ENCODE measurements at places on chromosomes 2 and 18.

GRCh38 chr2:120108049-120108448 lies 95.2 kb downstream of the EPB41L5 start:
- DNase-seq, result no peak

DNA sequence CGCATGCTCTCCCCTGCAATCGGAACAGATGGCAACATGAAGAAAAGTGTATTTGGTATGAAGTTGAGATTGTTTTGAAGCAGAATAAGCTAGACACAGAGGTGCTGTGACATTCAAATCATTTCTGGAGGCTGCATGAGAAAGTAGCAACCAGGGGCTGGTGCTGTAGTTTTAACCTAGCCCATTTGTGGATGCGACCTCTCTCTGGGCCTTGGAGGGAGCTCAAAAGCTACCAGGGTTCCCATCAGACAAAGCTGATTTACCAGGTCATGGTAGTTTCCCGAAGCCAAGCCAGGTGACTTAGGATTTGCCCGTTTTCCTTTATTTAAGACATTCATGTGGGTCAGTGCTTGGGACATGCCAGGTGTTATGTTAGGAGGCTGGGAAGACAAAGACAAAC lies 77.5 kb downstream of the CIB4 start:
- no peak for DNase-seq

GRCh38 chr2:200762127-200762526 lies 49.6 kb upstream of the BZW1 start:
- no peak for DNase-seq

DNA sequence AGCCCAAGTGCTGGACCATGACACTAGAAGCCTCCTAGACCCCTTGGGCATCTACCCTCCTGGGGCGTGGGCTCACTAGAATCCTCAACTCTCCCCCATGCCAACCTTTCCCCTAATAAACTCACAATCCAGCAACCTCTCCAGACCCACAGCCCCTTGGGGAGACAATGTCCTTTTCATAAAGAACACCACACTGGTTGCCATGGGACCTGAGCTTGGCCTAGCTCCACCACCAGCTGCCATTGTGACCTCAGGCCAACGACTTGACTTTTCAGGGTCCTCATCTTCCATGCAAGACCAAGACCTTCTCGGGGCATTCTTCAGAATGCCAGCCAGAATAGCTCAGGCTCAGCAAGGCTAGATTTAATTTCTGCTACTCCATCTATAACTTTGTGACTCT lies 128.1 kb upstream of the NPAS2 start:
- DNase-seq, result no peak

GRCh38 chr2:158297120-158297519 lies 159.4 kb downstream of the CCDC148 start:
- no peak for DNase-seq

DNA sequence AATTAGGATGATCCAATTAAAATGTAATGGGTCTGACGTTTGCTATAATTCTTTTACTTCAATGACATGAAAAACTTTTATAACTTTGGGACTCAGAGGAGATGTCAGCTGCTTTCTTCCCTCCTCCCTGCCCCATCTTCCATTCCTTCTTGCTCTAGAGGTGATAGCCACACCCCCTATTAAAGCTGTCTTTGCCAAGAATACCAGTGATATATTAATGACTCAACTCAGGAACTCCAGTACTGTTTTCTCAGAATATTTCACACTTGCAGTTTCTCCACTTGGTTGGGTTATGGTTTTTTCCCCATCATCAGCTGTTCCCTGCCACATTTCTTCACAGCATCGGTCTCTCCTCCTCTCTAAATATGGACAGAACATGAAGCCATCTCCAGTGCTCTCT lies 184.0 kb downstream of the KCNE4 start:
- no peak for DNase-seq

GRCh38 chr18:36297417-36298125 lies at the start of gene FHOD3:
Gene FHOD3, plus strand, starts transcription at chr18:36297713. Its CDS starts 123 bp downstream, at chr18:36297836.
- no peak for DNase-seq

DNA sequence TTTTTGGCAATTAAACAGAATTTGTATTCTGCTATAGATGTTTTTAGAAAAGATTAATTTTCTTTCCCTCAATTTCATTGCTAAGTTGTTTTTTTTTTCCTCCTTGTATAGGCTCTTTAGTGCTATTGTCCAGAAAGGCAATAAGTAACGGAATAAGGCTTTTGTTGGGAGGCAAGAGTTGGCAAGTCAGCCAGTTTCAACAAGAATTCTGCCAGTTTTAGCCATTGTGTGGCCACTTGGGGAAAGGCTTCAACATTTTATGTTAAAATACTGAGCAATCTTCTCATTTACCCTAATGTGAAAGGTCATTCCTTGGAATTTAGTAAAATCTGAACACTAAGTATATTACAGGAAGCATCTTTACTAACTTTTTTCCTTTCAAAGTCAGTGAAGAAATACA lies 9.6 kb downstream of the CALCRL start:
- no peak for DNase-seq

GRCh38 chr18:55907453-55908175 lies 319.6 kb upstream of the TCF4 start:
- no peak for DNase-seq

GRCh38 chr2:138182937-138183312 lies 218.7 kb downstream of the HNMT start:
- no peak for DNase-seq

DNA sequence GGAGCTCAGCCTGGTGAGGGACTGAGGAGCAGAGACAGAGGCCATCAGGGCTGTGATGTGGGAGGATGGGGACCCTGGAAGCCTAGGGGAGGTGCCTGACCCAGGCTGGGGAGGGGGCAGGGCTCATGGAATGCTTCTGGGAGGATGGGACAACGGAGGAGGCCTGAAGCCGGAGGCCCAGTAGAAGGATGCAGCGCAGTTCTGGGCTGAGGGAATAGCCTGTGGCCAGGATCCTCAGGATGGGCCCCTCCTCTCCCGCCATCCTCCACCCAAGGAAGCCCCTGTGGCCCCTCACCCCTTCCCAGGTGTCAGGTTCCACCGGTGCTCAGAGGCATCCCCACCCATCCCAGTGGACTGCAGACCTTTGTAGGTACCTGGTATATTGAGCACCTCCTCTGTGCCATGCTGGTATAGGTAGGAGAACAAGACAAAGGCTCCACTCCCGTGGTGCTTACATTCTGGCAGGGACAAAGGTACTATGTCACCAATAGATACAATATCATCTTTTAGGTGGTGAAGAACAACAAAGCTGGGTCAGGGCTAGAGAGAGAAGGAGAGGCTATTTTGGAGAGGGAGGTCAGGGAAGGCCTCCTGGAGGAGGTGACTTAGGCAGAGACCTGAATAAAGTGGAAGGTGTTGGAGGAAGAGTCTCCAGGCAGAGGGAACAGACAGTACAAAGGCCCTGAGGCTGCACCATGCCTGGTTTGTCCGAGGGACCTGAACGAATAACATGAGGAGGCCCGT lies 2.7 kb downstream of the ZAP70 start:
- no peak for DNase-seq

DNA sequence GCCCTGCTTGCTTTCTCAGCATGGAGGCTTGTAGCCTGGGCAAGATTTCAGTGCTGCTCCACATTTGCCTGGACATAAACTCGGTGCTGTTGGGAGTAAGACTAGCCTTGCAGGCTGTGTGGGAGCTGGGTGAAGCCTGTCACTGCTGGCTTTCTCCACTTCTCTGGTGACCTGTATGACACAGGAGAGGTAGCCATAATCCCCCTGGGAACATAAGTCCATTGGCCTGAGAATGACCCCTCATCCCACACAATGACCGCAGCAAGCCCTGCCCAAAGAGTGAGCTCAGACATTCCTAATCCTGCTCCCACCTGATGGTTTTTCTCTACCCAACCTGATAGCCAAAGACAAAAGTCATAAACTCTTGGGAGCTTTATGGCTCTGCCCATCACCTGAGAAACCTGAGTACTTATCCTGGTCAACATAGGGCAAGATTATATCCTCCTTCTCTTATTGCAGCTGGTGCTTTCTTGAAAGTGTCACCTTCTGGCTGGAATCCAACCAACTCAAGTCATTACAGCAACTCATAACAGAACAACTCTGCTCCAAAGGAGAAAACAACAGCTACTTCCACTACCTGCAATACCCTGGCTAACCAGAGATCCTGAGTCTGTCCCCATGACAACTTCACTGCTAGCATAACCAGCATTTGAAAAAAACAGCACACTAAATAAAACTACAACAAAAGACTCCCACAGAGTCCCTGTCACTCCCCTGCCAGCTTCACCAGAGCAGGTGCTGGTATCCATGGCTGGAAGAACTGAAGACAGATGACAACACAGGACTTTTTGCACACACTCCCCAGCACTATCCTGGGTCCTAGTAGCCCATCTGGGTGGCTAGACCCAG lies 834.4 kb upstream of the DDX18 start:
- DNase-seq, result no peak

GRCh38 chr18:70036771-70037347 lies 89.2 kb upstream of the CD226 start:
- no peak for DNase-seq

GRCh38 chr2:72605836-72606442 lies 219.9 kb downstream of the EXOC6B start:
- no peak for DNase-seq

GRCh38 chr2:3102922-3103569 lies 274.6 kb downstream of the EIPR1 start:
- DNase-seq, result no peak

DNA sequence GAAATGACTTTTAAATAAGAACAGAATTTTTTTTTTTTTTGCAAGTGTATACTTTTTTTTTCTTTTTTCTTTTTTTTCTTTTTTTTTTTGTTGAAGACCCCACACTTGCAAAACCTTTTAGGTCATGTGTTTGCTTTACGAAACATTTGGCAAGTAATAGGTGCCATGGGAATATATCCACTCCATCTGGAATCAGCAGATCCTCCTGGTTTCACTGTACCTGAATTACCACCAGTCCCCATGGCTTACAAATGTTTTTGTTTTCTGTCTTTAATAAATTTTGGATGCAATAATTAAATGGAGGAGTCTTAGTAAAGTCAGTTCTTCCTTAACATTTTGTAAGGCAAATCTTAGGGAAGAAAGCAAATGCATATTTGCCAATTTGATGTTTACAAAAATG lies 559.7 kb upstream of the ZEB2 start:
- DNase-seq, result no peak
